ENCODE measurements at places on chromosomes 7 and 10. TPM values are rescaled to one million over a fixed set of nuclear protein-coding genes. Genes with fewer than 3 reads are reported as not detected.

DNA sequence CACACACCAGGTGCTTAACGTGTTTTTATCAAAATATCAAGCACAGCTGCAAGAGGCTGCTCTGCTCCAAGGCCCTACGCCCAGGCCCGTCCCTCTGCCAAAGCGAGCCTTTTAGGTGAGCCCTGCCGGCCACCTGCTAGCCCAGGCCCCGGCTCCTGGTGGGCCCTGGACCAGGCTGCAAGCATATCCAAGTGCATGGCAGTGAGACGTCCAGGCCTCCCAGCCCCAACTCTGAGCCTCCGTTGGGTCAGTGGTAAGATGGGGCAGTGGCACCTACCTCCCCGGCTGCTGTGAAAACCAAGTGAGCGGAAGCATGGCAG, 136.2 kb downstream of the LHPP start:
- DNase-seq, result peak; percentile 20

DNA sequence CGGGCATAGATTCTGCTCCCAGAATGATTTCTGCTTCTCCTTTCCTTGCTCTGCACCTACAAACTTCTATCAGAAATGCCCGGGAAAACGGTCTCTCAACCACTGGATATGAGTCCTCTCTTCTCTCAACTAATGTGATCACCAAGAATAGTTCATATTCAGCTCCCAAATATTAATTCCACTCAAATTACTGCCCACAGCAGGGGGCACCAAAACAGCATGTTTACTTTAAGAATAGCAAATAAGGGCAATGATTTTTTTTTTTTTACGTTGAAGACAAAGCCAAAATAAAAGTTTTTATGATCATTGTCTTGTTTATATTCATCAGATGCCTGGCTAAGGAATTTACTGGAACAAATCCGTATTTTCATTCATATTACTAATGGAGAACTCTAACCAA, 94.9 kb upstream of the PRSS1 start:
- no peak for DNase-seq

- DNase-seq, result no peak
These were observed 27.2 kb downstream of the POLR1F start for GRCh38 chr7:19681596-19681995.

DNA sequence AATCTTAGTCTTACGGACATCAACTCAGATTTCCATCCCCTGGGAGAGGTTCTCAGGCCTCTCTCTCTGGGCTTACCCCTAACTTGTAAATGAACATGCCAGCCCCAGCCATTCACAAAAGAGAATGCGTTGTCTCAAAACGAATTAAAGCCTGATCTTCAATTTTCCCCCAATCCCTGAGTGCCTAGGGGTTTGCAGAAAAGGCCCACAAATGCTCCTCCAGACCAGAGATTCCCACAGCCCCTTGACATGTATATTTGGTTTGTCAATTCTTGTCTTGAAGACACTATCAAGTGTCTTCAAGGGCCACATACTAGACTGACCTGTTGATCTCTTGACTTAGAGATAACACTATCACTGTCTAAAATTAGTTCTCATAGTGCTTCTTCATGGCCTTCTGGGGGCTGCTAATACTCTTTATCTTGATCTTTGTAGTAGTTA, 11.9 kb upstream of the HOXA13 start:
- no peak for DNase-seq

- no peak for DNase-seq
These were observed 33.1 kb downstream of the HABP2 start for GRCh38 chr10:113585949-113586348.

GBF1 gene
- total RNA-seq, result 41.7 TPM

GRCh38 chr7:6486438-6487183, 38.9 kb upstream of the DAGLB start:
- no peak for DNase-seq

LEP gene
- total RNA-seq, result 0.42 TPM

NYAP1 gene
- 0.32 TPM for total RNA-seq

LZTS2 gene
- 44.9 TPM for total RNA-seq

DNA sequence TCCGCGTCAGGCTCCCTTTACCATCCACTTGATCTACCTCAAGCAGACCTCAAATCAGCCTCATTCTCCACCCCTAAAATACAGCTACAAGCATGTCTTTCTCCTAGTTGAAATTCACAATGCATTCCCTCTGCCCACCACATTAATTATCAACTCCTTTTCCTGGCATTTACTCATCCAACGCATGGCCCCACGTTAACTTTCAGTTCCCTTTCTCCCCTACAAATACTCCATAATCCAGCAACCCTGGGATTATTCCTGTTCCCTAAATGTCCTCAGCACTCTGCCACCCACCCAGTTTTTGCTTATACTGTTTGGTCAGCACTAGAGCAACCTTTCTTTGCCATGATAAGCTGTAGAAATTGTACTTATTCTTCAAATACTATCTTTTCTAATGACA, 5.7 kb upstream of the VIM start:
- DNase-seq, result no peak

DNA sequence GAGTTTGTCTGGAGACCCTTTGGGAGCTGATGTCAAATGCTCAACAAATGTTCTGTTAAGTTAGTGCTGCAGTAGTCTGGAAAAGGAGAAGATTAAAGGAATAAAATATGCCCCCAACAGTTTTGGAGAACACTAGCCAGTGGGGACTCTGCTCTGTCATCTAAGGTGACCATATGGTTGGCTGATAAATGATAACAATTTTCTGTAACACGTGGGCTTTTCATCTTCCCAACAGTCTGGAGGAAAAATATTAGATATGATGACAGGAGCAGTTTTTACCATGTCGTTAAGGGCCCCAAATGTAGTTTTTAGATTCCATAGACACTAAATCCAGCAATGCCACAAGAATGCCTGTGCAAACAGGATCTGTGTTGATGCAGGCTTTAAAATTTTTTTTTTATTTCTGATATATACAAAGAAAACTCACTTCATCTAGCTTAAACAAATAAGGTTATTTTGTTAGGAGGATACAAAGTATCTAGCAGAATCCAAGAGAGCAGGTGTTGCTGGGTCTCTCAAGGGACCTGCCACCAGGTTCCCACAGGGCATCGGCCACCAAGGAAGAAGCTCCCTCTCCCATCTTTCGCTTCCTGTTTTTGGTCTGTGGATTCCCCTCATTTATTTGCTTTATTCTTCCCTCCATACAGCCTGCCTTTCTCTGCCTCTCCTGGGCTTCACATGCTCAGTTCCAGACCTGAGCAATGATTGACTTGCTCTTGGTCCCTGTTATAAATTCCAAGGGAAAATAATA, 6.2 kb upstream of the CFAP58 start:
- no peak for DNase-seq

GRCh38 chr7:106542550-106543220, 118.3 kb downstream of the CCDC71L start:
- DNase-seq, result no peak

PROSER2 gene
- total RNA-seq, result 1.1 TPM

DNA sequence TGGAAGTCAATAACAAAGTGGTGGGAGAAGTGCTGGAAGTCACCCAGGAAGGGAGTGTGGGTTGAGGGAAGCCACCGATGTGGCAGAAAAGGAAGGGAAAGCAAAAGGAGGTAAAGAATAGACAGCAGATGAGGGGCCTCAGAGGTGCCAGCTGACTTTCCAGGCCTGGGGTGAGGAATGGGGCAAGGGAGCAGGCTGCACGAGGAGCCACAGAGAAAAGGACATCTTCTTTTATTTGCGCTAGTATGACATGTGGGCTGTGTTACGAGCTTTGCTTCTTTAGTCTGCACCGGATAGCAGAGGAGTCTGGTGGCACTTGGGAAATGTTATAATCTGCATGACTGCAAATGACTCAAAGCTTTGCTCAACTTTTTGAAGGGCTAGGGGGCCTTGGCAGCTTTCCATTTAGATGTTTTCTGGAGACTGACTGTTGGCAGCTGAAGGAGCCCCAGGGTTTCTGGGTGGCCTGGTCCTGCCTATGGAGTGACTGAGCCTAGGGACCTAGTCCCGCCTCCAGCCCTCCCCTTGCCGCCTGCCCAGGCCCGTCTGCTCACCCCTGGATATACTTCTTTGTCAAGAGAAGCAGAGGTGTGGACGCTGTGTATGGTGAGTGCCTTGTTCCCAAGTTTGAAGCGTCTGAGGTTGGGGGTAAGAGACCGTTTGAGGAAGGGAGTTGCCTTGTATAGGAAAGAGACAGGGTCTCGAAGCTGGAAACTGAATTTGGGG, 5.1 kb downstream of the PRXL2A start:
- DNase-seq, result peak; percentile 41

AOAH gene
- 2.4 TPM for total RNA-seq

C7orf57 gene
- total RNA-seq, result not detected

DNA sequence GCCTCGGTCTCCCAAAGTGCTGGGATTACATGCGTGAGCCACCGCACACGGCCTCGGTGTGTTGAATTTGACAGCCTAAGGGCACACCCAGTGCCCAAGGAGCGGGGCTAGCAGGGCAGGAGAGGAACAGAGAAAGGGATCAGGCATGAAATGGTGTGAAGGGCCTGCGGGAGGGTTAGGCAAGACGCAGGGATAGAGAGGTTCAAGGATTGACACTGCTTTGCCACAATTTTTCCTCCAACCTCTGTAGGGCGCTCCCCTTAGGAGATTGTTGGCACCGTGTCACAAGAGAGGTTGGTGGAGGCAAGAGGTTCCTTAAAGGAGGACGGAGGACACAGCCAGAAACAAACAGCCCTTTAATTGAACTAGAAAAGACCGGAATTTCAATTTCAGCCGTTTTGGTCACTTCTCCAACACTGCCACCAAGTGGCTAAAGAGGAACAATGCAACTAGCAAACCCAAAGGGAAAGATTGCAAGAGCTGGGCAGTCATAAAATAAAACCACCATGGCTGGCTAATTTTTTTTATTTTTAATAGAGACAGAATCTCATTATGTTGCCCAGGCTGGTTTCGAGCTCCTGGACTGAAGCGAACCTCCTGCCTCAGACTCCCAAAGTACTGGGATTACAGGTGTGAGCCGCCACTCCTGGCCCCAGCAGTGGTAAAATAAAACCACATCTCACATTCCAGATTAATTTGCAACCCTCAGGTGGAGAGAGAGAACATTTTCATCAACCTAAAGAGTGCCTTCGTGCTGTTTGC, 6.9 kb upstream of the CREB3L2 start:
- no peak for DNase-seq

CRYGN gene
- total RNA-seq, result not detected

DNA sequence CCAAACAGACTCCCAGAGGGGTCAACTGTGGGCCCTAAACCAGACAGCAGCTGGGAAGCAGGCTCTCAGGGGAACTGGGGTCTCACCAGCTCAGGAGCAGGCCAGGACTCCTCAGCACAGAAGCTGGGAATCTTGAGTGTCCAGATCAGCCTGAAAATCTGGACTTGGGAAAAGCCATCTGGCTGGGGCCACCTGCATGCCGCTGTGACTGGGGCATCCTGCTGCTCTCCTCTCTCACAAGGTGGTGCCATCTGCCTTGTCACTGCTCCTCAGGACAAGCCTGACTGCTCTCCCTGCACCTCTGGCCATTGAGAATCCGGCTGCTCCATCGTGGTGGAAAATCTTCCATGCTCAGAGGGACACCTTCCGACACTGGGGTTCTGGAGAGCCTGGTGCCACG, 141.4 kb downstream of the PLPP4 start:
- no peak for DNase-seq

VWC2 gene
- total RNA-seq, result 9.3 TPM

GRCh38 chr10:6781133-6781770, 201.2 kb upstream of the PRKCQ start:
- no peak for DNase-seq

- DNase-seq, result no peak
These were observed at the start of gene EPHA1 for GRCh38 chr7:143408686-143409561. Gene EPHA1 (minus strand): TSS chr7:143408856. CDS start chr7:143408805, 51 bp downstream.

DNA sequence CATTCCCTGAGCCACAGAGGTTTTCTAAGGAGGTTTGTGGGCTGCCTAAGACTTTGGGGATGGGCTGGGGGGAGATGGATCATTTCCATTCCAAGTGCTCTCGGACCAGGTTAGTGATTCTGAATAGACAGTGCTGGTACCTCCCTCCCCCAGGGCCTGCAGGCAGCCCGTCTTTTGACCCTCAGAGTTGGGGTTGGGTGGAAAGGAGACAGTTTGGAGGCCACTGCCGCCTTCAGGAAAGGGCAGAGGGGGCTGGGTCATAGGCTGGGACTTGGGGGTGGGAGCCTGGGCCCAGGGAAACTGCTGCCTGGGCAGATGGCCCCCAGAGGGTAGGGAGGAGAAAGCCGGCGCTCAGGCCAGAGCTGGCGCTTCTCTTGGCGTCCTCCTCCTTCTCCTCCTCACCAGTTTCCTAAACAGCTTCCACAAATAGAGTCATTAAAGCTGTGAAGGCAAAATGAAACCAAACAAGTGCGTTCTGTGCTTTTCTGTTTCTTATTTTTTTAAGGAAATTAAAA, 4.4 kb downstream of the UNC5B start:
- DNase-seq, result no peak

C7orf33 gene
- total RNA-seq, result not detected

DNA sequence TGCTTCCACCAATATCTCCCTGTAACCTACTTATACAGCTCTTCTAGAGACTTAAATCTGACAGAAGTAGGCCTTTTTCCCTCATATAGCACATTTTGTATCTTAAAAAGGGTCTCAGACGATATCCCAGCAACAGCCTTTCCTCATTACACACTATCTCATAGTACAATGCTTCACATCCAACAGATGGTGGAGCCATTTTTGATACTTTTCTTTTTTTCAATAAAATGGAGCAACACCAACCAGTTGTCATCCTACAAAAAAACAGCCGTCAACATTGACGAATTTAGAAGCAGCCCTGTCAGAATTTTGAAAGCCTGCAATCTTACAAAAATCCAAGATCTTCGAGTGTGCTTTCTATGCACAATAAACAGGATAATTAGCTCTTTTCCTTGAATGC, 145.9 kb upstream of the NEBL start:
- DNase-seq, result no peak

- DNase-seq, result no peak
These were observed 335.1 kb downstream of the ADARB2 start for GRCh38 chr10:1402016-1402770.

GRCh38 chr10:14674376-14675050, 100.2 kb downstream of the FAM107B start:
- DNase-seq, result no peak

SCIN gene
- 0.20 TPM for total RNA-seq

ATRNL1 gene
- 1.6 TPM for total RNA-seq

KCNMA1 gene
- 2.5 TPM for total RNA-seq

OR2A1 gene
- not detected for total RNA-seq

RBM28 gene
- 36.0 TPM for total RNA-seq

KIAA1549 gene
- 2.5 TPM for total RNA-seq

DRGX gene
- total RNA-seq, result not detected

Data from left ventricle myocardium superior (tissue), 1 donor.